ENCODE measurements at places on chromosomes 3 and 15.

DNA sequence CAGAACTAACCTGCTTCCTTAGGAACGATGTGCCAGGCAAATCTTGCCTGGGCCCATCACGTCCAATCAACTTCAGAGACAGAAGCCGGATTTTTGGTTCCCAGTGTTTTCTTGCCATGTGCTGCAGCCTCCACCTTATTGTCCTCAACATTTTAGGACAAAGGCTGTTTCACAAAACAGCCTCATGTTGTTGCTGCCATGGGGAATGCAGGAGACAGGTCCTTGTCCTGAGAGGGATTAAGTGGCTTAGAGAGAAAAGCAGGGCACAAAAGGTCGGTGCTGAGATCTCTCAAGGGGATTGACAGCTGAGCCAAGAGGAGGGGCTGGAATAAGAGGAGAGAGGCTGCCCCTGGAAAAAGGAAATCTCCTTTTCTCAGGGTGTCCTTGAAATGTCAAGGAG lies 11.3 kb upstream of the NMNAT3 start:
- DNase-seq = no peak

DNA sequence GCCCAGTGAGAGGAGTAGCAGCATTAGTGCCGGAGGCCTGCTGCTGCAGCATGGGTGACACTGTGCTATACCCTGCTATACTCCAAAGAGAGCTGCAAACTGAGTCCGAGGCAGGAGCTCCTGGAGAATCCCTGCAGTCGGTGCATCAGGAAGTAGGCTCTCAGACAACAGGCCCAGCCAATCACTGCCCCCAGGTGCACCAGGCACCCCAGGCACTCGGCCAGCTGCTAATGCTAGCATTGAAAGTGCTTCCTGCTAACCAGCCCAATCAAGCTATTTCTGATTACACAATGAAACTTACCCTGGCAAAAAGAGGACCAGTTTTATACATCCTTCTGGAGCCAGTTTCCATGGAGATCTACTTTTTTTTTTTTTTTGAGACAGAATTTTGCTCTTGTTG lies 45.6 kb upstream of the IREB2 start:
- DNase-seq = no peak

GRCh38 chr3:82163907-82164520 lies 402.6 kb upstream of the GBE1 start:
- no peak for DNase-seq

GRCh38 chr3:22371036-22371435 lies 620.0 kb upstream of the ZNF385D start:
- DNase-seq = no peak

DNA sequence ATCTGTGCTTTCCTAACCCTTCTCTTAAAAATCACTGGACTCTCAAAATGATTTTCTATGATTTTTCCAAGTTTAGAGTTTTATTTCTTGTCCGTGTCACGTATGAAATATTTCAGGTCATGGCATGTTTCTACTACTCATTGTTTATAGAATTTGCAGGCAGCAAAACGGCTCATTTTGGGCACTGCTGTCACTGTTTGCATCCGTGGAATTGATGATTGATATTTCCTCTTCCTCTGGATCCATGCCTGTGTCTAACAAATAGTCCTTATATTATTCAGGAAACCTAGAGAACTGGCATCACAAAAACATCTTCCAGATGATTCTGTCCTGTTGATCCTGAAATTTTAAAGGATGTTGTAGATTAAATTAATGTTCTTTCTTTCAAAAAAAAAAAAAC lies 47.6 kb downstream of the LARS2 start:
- no peak for DNase-seq

DNA sequence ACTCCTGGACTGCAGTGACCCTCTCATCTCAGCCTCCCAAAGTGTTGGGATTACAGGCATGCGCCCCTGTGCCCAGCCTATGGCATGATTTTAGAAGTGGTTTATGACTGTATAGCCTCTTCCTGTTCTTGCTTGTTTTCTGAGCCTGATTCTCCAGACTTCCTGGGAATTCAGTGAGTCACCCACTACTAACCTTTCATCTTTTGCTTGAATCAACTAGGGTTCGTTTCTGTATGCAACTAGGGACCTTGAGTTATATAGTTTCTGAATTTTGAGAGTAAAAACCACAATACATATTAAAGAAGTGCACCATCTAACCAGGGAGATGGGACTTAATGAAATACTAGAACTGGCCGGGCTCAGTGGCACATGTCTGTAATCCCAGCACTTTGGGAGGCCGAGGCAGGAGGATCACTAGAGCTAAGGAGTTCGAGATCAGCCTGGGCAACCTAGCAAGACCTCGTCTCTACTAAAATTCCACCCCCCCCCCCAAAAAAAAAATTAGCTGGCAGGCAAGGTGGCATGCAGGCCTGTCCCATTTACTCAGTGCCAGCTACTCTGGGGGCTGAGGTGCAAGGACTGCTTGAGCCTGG lies 76.0 kb downstream of the ZNF609 start:
- DNase-seq = no peak

GRCh38 chr3:146093896-146094295 lies 67.1 kb downstream of the PLOD2 start:
- DNase-seq = no peak

DNA sequence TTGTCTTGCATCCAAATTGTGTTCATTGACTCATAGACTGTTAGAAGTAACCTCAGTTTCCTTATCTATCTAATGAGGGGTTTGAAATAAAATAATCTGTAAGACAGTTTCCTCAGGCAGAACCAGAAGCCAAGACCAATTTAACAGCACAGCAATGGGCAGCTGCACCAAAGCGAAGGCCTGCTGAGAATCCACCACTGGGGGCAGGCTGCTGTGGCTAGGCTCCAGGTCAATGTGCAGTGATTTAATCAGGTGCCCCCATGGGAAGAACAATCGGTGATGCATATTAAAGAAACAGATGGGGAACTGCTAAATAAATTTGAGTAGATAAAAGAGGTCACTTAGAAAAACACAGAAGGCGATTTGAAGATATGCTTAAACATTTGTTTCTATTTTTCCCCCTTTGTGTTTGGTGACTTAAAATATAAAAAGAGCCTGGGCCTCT lies 28.0 kb upstream of the TMOD3 start:
- DNase-seq = no peak

- DNase-seq = no peak
Observed at GRCh38 chr15:81858586-81858985, 187.2 kb downstream of the MEX3B start.

GRCh38 chr3:189927975-189928895 lies 192.5 kb downstream of the P3H2 start:
- no peak for DNase-seq

GRCh38 chr3:11523572-11524101 lies 120.1 kb downstream of the VGLL4 start:
- DNase-seq = no peak

DNA sequence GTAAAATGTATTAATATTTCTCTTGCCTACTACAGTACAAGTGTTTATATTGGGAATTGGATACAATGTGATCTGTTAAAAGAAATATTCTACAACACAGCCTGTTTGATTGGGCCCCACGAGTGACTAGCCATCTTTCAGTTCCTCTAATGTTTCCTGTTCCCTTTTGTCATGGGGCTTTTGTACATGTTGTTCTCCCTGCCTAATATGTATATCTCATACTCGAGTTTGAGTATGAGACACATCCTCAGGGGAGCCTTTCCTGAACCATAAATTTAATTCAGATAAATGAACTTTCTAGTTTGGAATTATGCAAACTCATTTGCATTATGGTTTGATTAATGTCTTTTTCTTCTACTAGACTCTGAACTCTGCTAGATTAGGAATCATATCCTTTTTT lies 65.5 kb downstream of the MEF2A start:
- DNase-seq = peak; percentile 6

DNA sequence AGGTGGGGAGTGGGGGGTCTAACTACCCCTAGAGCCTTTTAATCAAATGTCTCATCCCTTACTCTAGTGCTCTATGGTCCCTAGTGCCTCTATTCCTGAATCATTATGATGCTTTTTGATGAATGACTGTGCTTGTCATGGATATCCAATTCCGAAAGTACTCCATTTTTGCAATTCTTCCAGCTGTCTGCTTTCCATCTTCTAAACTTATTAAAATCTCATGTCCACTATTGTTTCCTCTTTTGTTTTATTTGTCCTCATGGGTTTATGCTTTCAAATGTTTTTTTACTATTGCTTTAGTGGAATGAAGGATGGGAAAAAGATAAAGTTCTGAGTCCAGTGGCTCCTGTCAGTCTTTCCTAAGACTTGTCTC lies 77.2 kb upstream of the KCNMB2 start:
- DNase-seq = no peak

DNA sequence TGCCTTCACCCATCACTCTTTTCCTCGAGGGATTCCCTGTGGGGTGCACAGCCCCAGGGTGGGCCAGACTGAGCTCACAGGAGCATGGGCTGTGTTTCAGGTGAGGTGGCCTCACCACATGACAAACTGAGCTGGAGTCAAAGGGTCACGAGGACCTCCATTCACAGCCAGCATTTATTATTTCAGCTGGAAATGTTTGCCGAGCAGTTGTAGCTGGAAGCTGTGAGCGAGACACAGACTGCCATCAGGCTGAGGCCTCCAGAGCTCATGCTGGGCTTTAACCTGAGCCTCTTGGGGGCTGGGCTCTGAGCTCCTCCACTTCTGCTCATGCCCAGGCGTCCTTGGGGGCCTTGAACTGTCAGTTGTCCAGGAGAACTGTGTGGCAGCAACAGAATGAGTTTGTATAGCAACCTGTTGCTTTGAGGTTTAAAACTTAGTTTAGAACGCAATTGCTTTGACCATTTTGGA lies 57.5 kb downstream of the FLNB start:
- no peak for DNase-seq

GRCh38 chr15:75349851-75350588 lies 3.2 kb downstream of the NEIL1 start:
- DNase-seq = peak; percentile 88

DNA sequence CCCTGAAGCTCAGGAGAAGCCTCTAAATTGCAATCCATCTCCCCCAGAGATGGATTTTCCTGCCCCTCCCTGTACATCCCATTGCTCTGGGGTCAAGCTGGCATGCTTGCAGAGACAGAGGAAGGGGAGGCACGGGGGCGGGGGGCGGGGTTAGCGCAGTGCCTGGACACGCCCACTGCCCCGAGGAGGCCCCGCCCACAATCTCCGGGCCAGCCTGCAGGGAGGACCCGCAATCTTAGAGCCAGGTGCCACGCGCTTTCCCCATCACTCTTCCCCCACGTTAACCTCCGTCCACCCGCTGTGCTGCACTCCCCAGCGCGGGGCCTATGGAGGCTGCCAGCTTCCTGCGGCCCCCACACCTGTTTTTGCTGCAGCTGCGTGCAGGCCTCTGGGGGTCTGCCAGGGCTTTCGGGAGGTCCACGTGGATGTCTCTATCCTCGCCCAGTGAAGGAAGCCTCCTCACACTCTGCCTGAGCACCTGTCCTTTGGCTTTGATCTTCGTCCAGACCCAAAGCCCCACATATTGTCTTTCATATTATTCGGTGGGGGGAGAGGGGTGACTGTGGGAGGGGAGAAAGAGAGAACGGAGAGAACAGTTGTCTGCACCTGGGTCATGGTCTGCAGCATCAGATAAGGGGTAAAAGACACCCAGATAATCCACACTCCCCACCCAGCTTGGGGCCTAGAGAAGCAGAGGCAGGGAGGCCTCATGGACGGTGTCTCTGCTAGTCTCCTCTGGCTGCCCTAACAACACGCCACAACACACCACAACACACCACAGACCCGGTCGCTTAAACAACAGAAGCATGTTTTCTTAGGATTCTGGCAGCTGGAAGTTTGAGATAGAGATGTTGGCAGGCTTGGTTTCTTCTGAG lies 118.0 kb upstream of the MEF2A start:
- DNase-seq = no peak

GRCh38 chr3:29802057-29802456 lies 521.2 kb downstream of the RBMS3 start:
- DNase-seq = no peak

GRCh38 chr3:133137042-133137996 lies 99.1 kb downstream of the TMEM108 start:
- no peak for DNase-seq

DNA sequence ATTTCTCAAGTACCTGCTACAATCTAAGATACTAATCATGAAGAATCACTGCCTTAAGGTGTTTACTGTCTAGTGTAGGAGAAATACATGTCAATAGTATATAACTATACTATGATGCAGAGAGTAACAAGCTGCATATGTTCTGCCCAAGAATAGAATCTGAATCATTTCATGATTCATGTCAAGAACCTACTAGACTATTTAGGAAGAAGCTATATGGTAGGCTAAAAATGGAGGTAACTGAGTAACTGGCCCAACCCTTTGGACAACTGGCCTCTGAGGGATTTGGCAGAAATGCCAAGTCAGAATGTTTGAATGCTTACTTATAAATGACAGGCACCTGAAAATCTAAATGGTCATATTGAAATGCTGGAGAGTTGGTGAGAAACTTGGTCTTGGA lies 59.9 kb upstream of the DGKG start:
- DNase-seq = no peak

GRCh38 chr15:70160267-70160666 lies 62.5 kb upstream of the TLE3 start:
- no peak for DNase-seq

- no peak for DNase-seq
Observed at GRCh38 chr3:48852151-48852550, 4.5 kb upstream of the PRKAR2A start.

GRCh38 chr3:76942101-76942500 lies 97.8 kb upstream of the ROBO2 start:
- DNase-seq = no peak

DNA sequence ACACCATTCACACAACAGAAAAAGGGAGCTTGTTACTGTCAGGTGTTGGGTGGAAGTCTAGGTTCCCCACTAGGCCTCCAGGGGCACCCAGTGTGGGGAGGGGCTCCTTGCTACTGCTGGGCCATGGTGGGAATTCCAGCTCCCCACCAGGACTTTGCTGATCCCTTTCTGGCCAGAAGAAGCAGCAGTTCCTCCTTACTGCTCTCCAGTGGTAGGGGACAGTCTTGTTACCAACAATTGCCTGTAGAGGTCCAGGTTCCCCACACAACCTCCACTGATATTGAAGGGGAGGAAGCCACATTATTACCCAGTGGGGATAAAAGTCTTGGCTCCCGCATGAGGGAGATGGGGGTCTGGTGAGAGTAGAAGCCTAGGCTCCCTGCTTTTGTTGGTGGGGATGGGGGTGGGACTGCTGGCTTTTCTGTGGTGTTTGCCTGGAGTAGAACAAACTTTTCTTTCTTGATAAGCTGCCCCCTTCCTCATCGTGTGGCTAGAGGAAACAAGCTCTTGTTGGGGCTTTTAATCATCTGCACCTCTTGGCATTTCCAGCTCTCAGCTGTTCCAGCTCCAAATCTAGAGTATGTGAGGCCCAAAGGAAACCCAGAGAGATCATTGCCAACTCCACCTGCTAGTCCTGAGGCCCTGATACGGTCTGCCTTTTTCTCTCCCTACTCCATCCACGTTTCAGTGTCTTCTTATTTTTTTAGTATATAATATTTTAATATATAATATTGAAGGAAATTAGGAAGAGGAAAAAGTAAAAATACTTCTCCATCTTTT lies 824.2 kb downstream of the AGBL1 start:
- DNase-seq = no peak

DNA sequence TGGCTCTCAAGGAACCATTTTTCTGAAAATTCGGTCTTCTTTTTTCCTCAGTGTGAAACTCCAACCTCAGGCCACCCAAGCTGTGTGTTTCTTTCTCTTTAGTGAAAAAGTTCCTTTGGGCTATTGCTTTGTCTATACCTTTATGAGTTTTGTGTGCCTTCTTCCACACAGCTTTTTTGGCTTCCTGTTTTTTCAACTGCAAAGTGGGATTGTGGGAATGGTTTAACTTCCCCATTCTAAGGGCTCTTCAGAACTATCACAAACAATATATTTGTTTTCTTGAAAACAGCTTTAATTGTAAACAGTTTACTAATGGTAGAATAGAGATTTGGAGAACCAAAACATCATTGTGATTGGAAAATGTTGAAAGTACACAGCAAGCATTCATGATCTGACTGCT lies 10.4 kb downstream of the SYN2 start:
- no peak for DNase-seq

Data from CD4-positive, alpha-beta T cell treated with Interleukin-21 for 1 hour (primary cell).